ENCODE measurements at places on chromosomes 1 and 21. TPM values are rescaled to one million over a fixed set of nuclear protein-coding genes. Genes with fewer than 3 reads are reported as not detected.

- DNase-seq: no peak
These were observed 1.5 kb upstream of the PPP1R15B start for GRCh38 chr1:204413170-204413535.

GRCh38 chr1:82441402-82441801 is 640.7 kb downstream of the ADGRL2 start:
- DNase-seq: no peak

S100B gene
- total RNA-seq: not detected

DNA sequence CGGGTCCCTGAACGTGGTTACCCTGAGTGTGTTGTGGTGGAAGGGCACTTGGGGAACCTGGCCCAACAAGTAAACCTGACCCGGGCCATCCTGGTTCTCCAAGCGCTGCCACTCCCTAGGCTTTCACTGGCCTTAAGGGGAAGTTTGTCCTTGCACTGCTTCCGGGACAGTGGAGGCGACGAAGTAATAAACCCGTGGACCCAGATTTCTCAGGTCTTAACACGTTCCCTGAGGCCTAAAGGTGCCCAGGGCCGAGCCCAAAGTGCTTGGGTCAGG is 261 bp upstream of the CCDC24 start:
- no peak for DNase-seq

- no peak for DNase-seq
These were observed 40.1 kb upstream of the DMBX1 start for GRCh38 chr1:46449223-46450159.

TTC34 gene
- 1.3 TPM for total RNA-seq

CD84 gene
- 14.8 TPM for total RNA-seq

Data from activated CD4-positive, alpha-beta T cell treated with anti-CD3 and anti-CD28 coated beads for 36 hours (primary cell).